Left lung (tissue), 14 donors: ENCODE measurements at places on chromosomes 5 and 9. TPM values are rescaled to one million over a fixed set of nuclear protein-coding genes. Genes with fewer than 3 reads are reported as not detected.

HTR1A gene
- total RNA-seq = not detected

GOLGA2 gene
- 126 TPM for total RNA-seq

C9orf153 gene
- total RNA-seq = not detected

IFNA1 gene
- total RNA-seq = not detected

IL3 gene
- total RNA-seq = not detected

SNCB gene
- not detected for total RNA-seq

PHF24 gene
- total RNA-seq = 0.58 TPM

THBS4 gene
- 11.5 TPM for total RNA-seq

ARL14EPL gene
- not detected for total RNA-seq

C8G gene
- total RNA-seq = 1.2 TPM

PCBD2 gene
- 9.8 TPM for total RNA-seq

NNT gene
- total RNA-seq = 112 TPM

ADAMTS6 gene
- 6.3 TPM for total RNA-seq

TPRN gene
- 21.7 TPM for total RNA-seq

N4BP3 gene
- 6.2 TPM for total RNA-seq

PIGO gene
- 30.7 TPM for total RNA-seq

SMAD5 gene
- total RNA-seq = 54.7 TPM
